Right renal cortex interstitium (tissue), 3 donors: ENCODE measurements at places on chromosomes 1 and 21.
A peak's percentile ranks its signal among the peaks of the same experiment; 100 is the strongest.

- no peak for DNase-seq
Measured at GRCh38 chr1:55815745-55816455, 600.7 kb upstream of the USP24 start.

DNA sequence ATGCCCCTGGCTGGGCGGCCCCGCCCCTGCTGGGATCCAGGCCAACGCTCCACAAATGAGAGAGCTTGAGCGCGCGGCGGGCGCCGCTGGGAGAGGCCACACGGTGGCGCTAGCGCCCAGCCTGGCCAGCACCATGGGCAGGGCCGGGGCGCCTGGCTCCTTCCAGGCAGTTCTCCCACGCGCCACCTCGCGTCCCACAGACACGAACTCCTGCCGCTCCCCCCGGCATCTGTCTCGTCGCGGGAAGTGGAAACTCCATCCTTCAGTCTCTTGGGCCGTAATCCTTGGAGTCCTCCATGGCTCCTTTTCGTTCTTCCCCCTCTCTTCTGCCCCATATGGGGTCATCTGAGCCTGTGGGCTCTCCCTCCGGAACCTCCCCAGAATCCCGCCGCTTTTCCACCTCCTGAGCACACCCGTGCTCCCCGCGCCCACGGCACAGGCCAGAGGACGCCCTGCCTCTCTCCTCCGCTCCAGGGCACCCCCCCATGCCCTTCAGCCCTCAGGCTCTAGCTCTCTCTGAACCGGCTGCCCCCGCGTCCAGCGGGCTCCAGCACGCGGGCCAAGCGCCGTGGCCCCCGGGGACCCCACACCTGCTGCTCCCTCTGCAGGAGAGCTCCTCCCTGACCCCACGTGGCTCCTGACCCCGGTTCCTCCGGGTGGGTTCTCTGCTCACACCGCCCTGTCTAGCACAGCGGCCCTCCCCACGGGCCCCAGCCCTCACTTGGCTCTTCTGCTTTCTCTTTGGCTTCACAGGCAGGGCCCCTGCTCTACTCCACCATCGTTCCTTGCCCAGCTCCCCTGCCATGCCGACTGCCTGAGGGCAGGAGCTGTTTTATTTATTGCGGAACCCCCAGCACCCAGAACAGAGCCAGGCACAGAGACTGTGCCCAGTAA lies 31.9 kb upstream of the EDN2 start:
- DNase-seq = peak; percentile 86

- DNase-seq = no peak
Measured at GRCh38 chr21:30190554-30190953, 23.9 kb upstream of the CLDN17 start.

GRCh38 chr1:19138958-19139581 lies 71.0 kb downstream of the UBR4 start:
- DNase-seq = no peak

- no peak for DNase-seq
Measured at GRCh38 chr21:36817732-36818450, 119.0 kb downstream of the SIM2 start.

GRCh38 chr1:215835951-215836350 lies 268.8 kb downstream of the KCTD3 start:
- DNase-seq = no peak

GRCh38 chr1:168832661-168833060 lies 103.7 kb upstream of the DPT start:
- DNase-seq = no peak

DNA sequence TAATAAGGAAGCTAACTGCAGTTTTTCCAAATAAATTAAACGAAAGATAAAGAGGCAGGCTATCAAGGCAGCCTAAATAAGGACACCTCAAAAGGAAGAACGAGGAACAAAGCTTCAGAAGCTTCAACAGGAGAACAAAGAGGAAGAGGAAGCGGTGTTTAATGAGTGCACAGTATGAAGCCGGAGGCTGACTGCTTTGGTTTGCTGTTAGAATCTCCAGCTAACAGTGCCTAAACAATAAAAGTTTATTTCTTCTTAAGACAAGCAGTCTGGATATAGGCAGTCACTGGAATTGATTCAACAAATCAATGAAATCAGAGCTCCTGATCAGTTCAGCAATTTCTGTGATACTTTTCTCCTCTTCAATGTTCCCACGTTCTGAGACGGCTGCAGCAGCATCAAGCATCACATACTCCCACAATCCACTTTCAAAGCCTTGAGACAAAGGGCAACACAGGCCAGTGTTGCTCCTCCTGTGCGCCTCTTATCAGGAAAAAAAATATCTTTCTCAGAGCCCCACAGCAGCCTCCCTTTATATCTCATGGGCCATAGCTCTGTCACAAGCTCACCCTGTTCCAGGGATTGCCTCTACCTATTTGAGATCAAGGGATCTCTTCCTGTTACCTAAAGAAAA lies 365.6 kb upstream of the ST6GALNAC5 start:
- no peak for DNase-seq
